ENCODE measurements at places on chromosomes 7 and 10. TPM values are rescaled to one million over a fixed set of nuclear protein-coding genes. Genes with fewer than 3 reads are reported as not detected.

GRCh38 chr7:103597606-103598005 is 151.6 kb upstream of the SLC26A5 start:
- no peak for DNase-seq

DNA sequence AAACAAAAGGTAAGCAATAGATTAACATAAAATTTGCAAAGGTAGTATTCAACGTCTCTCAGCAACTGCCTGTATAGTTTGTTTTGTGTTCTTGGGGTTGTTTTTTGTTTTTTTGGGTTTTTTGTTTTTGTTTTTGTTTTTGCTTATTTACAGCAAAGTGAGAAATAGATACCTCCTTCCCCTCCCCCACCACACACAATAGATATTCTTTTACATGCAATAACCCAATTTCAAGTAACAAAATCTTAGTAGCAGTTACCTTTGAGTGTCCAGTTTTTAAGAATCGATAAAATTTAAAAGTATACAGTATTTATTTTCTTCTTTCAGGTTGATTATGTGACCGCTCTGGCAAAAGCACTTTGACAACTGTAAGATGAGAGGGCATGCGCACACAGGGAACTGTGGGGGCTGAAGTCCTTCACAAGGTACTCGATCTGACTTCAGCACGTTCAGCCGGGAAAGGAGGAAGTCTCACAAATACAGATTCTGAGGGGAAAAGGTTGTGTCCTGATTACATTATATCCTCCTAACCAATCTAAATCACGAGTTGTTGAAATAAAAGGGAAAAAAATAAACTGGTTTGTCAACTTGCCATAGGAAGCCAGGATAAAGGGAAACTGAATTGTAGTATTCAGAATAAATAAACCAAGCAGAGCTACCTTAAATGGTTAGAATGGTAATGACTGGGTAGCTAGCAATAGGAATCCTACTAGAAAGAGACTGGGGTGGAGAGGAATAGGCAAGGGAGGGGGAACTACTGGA is 47.8 kb downstream of the CPEB3 start:
- no peak for DNase-seq

DNA sequence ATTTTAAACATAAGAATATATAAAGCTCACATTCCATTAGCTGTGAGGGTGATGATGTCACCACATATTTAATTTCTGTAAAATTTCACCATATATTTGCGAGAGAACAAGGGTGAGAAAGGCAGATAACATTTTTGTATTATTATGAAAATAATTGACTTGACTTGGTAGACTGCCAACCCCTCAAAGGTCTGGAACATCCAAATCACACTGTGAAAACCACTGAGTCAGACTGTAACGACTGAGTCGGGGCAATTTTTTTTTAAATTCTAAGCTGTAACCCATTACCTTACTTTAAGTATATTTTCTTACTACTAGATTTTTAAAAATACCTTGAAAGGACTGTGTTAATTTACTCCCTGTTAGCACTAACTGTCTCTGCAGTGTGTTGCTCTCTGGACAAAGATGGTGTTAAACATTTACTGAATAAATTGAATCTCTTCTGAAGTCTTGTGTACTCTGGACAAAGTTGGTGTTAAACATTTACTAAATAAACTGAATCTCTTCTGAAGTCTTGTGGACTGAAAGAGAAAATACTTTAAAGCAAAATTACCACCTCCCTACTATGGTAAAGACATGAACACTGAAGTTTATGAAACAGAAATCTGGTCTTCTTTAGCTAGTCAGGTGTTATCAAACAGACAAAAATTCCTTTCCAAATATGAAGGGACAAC is 14.1 kb downstream of the PDZD8 start:
- no peak for DNase-seq

DNA sequence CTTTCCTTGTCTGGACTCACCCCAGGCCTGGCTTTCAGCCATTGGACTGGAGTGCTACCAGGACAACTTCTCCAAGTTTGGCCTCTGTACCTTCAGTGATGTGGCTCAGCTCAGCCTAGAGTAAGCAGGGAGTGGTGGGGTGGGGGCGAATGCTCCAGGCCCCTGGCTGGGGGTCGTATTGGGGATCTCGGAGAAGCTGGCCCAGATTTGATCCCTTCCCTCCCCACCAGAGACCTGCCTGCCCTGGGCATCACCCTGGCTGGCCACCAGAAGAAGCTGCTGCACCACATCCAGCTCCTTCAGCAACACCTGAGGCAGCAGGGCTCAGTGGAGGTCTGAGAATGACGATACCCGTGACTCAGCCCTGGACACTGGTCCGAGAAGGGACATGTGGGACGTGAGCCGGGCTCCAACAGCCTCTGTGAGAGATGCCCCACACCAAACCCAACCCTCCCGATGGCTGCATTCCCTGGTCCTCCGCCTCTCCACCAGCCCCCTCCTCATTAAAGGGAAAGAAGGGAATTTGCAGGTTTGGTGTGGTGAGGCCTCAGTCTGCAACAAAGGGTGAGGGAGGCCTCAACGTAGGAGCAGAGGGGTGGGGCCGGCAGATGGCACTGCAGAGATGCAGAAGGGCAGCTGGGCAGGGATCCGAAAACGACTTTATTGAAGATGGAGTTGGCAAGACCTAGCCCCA is 14.8 kb downstream of the TRPV6 start:
- no peak for DNase-seq

GRCh38 chr10:1292611-1293031 is 236.4 kb downstream of the WDR37 start:
- no peak for DNase-seq

- no peak for DNase-seq
Observed at GRCh38 chr7:135283959-135284638, 50.5 kb downstream of the STRA8 start.

DNA sequence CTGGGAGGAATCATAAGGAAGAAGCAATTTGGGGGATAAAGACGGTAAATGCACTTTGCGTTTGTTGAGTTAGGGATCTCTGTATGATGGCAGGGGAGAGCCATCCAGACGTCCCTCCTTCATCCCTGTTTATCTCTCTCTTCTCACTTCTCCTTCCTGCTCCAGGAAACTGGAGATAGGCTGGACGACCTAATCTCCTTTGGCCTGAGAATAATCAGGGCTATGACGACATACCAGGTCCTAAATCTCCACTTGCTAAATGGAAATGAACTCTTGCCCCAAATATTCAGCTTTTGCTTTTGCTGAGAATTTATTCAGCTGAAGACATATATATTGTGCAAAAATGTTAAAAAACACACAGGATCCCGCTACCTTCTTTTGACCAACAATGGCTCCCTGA is 182.9 kb upstream of the INHBA start:
- DNase-seq = no peak

GRCh38 chr7:85261336-85261735 is 74.5 kb upstream of the SEMA3D start:
- no peak for DNase-seq

Gene ZNF775
- 6.0 TPM for polyA plus RNA-seq

Gene TMEM184A
- 0.78 TPM for polyA plus RNA-seq

Gene OR2F1
- polyA plus RNA-seq = not detected

Gene ADRA2A
- polyA plus RNA-seq = 4.4 TPM

Gene PLPP4
- polyA plus RNA-seq = 0.10 TPM

Gene CLRN3
- not detected for polyA plus RNA-seq

Gene C7orf25
- 1.9 TPM for polyA plus RNA-seq

Gene FXYD4
- 1.1 TPM for polyA plus RNA-seq
